ENCODE measurements at places on chromosomes 6 and 20. TPM values are rescaled to one million over a fixed set of nuclear protein-coding genes. Genes with fewer than 3 reads are reported as not detected.
A peak's percentile ranks its signal among the peaks of the same experiment; 100 is the strongest.

The TNFRSF21 gene
- total RNA-seq, result 0.15 TPM

The PSORS1C1 gene
- total RNA-seq, result not detected

The CST8 gene
- not detected for total RNA-seq

The CPNE5 gene
- 4.3 TPM for total RNA-seq

The PSORS1C2 gene
- not detected for total RNA-seq

- H3K36me3 ChIP-seq, result no peaks in the 10 kb centered on the region
- no peaks in the 10 kb centered on the region for H3K27me3 ChIP-seq
- no peak overlapping the region for H3K4me3 ChIP-seq
- no peaks in the 10 kb centered on the region for H3K4me1 ChIP-seq
- DNase-seq, result no peak
Measured at GRCh38 chr6:48255094-48255493, 144.1 kb upstream of the PTCHD4 start.

DNA sequence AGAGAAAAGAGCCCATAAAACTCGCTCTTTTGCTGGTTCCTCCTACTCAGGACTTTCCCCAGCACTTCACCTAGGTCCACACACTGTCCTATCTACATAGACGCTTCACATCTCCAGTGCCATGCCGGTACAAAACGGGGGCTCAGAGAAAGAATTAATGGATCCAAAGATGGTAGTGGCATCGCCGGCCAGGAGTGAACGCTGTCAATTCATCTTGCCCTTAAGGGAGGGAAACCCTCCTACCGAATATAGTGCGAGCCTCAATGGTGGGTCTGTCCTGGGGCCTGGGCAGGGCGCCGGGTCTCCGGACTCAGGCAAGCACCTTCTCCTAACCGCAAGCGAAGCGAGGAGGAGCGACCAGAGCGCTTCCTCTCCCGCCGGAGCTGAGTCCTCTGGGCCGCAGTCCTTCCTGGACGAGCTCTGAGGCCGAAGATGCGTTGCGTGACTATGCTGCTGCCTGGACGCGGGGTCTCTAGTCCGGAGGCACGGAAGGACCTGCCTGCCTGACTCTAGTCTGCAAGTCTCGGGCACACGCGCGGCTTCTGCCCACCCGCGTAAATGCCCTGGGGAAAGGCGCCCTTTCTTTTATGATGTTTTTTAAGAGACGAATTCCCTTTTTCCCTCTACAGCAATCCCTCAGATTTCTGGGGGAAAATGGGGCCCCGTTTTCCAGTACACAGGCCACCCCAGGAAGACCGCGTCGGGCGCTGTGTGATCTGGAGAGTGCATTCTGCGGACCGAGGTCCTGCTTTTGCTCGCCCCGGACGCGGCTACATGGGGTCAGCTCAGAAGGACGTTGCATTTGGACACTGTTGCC, 100.1 kb upstream of the PRDM1 start:
- H3K36me3 ChIP-seq, result no peaks in the 10 kb centered on the region
- peaks cover 23% of the 10 kb centered on the region for H3K4me1 ChIP-seq
- H3K27ac ChIP-seq, result no peak overlapping the region

- H3K27ac ChIP-seq, result peak overlapping the region; percentile 34
- no peak for DNase-seq
- H3K36me3 ChIP-seq, result peaks cover 28% of the 10 kb centered on the region
- H3K4me3 ChIP-seq, result peak overlapping the region; percentile 29
Measured at GRCh38 chr20:51536116-51537069, 6.1 kb downstream of the NFATC2 start.

GRCh38 chr20:62161347-62161746, 17.8 kb downstream of the SS18L1 start:
- peaks cover 30% of the 10 kb centered on the region for H3K36me3 ChIP-seq
- H3K4me1 ChIP-seq, result peaks cover 8% of the 10 kb centered on the region
- DNase-seq, result no peak
- no peaks in the 10 kb centered on the region for H3K27me3 ChIP-seq

DNA sequence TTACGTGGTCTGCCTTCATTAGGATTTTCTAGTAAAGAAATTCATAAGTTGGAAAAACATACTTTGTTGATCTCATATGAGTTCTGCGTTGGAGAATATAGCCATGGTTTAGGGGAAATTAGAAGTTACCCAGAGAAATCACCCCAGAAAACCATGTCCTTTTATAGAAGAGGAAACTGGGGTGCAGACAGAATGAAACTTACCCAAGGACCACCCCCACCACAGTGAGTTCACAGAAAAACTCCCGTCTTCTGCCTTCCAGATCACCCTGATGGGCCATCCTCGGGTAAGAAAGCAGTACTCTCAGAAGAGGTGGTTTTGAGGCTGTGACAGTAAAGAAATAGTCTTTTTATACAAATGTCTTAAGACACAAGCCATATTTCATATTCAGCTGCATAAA, 25.1 kb upstream of the MAFB start:
- no peaks in the 10 kb centered on the region for H3K4me1 ChIP-seq
- H3K27ac ChIP-seq, result no peak overlapping the region
- DNase-seq, result no peak
- H3K27me3 ChIP-seq, result peaks cover 2% of the 10 kb centered on the region
- no peak overlapping the region for H3K4me3 ChIP-seq

GRCh38 chr20:38073307-38074071, 39.9 kb downstream of the RPRD1B start:
- H3K27ac ChIP-seq, result no peak overlapping the region
- H3K36me3 ChIP-seq, result peaks cover 77% of the 10 kb centered on the region
- no peak overlapping the region for H3K4me3 ChIP-seq
- DNase-seq, result peak; percentile 67
- no peaks in the 10 kb centered on the region for H3K4me1 ChIP-seq
- no peaks in the 10 kb centered on the region for H3K27me3 ChIP-seq

GRCh38 chr6:101392586-101393230, 800 bp upstream of the GRIK2 start:
- H3K4me1 ChIP-seq, result no peaks in the 10 kb centered on the region
- no peaks in the 10 kb centered on the region for H3K36me3 ChIP-seq
- DNase-seq, result no peak
- no peak overlapping the region for H3K4me3 ChIP-seq
- H3K27me3 ChIP-seq, result peaks cover 10% of the 10 kb centered on the region

DNA sequence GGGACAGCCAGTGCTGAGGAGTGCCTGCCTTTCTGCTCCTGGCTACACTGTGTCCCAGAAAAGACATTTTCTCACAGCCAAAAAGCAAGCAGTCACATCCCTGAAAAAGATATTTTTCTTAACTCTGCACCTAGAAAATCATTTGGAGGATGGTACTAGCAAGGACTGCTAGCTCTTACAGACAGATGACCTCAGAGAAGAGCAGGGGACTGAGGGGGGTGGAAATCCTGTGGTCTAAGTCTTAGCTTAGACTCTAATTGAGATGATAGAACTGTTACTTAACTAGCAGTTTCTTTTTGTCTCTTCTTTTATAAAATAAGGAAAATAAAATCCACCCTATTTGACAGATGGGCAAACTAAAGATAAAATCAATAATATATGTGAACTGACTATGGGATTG, 152.8 kb downstream of the TMEM200A start:
- no peak overlapping the region for H3K27ac ChIP-seq
- H3K27me3 ChIP-seq, result no peaks in the 10 kb centered on the region
- peaks cover 4% of the 10 kb centered on the region for H3K4me1 ChIP-seq
- no peaks in the 10 kb centered on the region for H3K36me3 ChIP-seq

GRCh38 chr6:960356-960755, 267.4 kb upstream of the EXOC2 start:
- H3K27ac ChIP-seq, result no peak overlapping the region
- peaks cover 4% of the 10 kb centered on the region for H3K27me3 ChIP-seq
- DNase-seq, result no peak
- no peaks in the 10 kb centered on the region for H3K36me3 ChIP-seq

DNA sequence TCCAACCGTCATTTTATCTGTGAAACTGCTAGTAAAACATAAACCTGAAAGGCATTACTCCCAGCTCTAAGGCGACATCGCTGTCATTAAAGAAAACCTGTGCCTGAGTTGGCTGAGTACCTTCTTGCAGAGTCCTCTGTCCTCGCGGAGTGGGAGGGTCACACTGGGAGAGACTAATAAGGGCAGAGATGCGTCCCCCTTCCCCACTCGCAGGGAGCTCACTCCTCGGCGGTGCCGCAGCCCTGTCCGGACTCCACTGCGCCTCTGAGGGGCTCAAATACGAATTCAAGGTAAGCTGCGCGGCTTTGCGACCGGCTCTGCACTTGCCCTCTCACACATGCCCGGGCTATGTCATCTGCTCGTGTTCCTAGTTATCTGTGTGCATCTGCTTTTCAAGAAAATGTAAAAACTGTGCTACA, at the start of gene COL19A1:
TSS of gene COL19A1 (plus strand) at position 206 of the 419 bp plus-strand sequence. CDS start 13,012 bp downstream, outside the sequence.
- peaks cover 22% of the 10 kb centered on the region for H3K4me1 ChIP-seq
- H3K27ac ChIP-seq, result peak within 1 kb of the TSS; percentile 9
- H3K27me3 ChIP-seq, result peaks cover 41% of the 10 kb centered on the region
- DNase-seq, result peak; percentile 6
- H3K36me3 ChIP-seq, result no peaks in the 10 kb centered on the region

DNA sequence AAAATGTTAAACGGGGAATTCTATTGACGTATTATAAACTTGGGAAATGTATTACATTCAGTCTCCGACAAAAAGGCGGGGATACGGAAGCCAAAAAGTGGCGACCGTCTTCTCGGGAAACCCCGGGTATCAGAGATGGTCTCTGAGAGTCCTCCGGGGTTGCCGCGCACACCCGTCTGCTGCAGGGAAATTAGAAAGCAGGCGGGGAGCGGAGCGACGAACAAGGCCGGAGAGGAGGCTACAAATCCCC, 1.5 kb downstream of the SALL4 start:
- H3K36me3 ChIP-seq, result no peaks in the 10 kb centered on the region
- no peak for DNase-seq
- no peak overlapping the region for H3K4me3 ChIP-seq
- H3K27ac ChIP-seq, result no peak overlapping the region
- no peaks in the 10 kb centered on the region for H3K4me1 ChIP-seq

GRCh38 chr20:33554914-33555420, 65.1 kb downstream of the CBFA2T2 start:
- H3K4me3 ChIP-seq, result peak overlapping the region; percentile 87
- H3K27ac ChIP-seq, result peak overlapping the region; percentile 97
- peaks cover 21% of the 10 kb centered on the region for H3K4me1 ChIP-seq
- no peaks in the 10 kb centered on the region for H3K27me3 ChIP-seq
- peaks cover 3% of the 10 kb centered on the region for H3K36me3 ChIP-seq

DNA sequence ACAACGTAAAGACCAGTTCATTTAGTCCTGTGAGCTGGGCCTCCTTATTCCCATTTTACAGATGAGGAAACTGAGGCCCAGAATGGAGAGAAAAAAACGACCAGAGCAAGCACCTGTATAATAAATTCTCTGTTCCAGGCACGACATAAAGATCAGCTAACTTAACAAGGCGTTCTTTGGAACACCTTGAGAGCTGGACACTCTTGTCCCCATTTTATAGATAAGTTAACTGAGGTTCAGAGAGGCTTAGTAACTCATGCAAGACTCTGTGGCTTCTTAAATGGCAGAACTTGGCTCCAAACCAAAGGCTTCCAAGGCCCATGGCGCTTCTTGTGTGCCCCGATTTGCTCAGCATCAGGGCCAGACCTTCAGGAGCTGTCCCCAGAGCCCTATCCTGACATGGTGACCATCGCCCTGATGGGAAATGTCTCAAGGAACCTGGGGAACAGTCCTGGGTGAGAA, 142.1 kb downstream of the VEGFA start:
- H3K27ac ChIP-seq, result no peak overlapping the region
- DNase-seq, result no peak
- no peaks in the 10 kb centered on the region for H3K36me3 ChIP-seq
- H3K4me1 ChIP-seq, result no peaks in the 10 kb centered on the region
- H3K4me3 ChIP-seq, result no peak overlapping the region
- no peaks in the 10 kb centered on the region for H3K27me3 ChIP-seq

GRCh38 chr6:87494761-87495422, 22.1 kb downstream of the SLC35A1 start:
- no peak overlapping the region for H3K27ac ChIP-seq
- no peaks in the 10 kb centered on the region for H3K4me1 ChIP-seq
- no peaks in the 10 kb centered on the region for H3K27me3 ChIP-seq
- no peak overlapping the region for H3K4me3 ChIP-seq

DNA sequence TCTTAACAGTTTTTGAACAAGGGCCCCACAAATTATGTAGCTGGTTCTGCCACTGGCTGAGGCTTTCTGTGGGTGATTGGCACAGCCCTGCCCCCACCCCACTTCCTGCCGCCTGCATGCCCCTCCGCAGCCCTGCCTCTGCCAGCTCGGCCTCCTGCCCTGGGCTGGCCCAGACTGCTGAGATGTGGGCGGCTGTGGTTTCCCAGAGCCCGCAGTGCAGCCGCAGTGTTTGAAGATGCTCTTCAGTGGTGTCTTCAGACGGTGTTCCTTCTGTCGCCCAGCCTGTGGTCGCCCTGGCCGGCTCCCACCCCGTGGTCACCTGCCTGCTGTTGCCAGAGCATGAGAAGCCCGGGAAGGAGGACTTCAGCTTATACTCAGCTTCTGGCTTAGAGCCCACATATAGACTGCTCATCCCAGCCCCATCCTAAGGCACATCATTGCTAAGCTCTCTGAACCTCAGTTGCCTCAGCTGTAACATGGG, 154.3 kb downstream of the VEGFA start:
- no peaks in the 10 kb centered on the region for H3K27me3 ChIP-seq
- peak; percentile 81 for DNase-seq
- no peak overlapping the region for H3K27ac ChIP-seq
- H3K36me3 ChIP-seq, result no peaks in the 10 kb centered on the region

GRCh38 chr20:33788351-33789049, 22.6 kb upstream of the CHMP4B start:
- H3K36me3 ChIP-seq, result no peaks in the 10 kb centered on the region
- no peak overlapping the region for H3K4me3 ChIP-seq
- no peak for DNase-seq
- H3K4me1 ChIP-seq, result peaks cover 15% of the 10 kb centered on the region

GRCh38 chr6:21039926-21040325, 505.7 kb downstream of the CDKAL1 start:
- H3K27ac ChIP-seq, result no peak overlapping the region
- H3K4me3 ChIP-seq, result no peak overlapping the region
- no peaks in the 10 kb centered on the region for H3K4me1 ChIP-seq
- H3K36me3 ChIP-seq, result no peaks in the 10 kb centered on the region
